Right hindlimb (tissue), 1 donor: ENCODE measurements at places on chromosomes 16 and 17.
A peak's percentile ranks its signal among the peaks of the same experiment; 100 is the strongest.

- peak; percentile 80 for DNase-seq
These were observed 10.4 kb downstream of the HSD11B2 start for GRCh38 chr16:67441271-67441753.

DNA sequence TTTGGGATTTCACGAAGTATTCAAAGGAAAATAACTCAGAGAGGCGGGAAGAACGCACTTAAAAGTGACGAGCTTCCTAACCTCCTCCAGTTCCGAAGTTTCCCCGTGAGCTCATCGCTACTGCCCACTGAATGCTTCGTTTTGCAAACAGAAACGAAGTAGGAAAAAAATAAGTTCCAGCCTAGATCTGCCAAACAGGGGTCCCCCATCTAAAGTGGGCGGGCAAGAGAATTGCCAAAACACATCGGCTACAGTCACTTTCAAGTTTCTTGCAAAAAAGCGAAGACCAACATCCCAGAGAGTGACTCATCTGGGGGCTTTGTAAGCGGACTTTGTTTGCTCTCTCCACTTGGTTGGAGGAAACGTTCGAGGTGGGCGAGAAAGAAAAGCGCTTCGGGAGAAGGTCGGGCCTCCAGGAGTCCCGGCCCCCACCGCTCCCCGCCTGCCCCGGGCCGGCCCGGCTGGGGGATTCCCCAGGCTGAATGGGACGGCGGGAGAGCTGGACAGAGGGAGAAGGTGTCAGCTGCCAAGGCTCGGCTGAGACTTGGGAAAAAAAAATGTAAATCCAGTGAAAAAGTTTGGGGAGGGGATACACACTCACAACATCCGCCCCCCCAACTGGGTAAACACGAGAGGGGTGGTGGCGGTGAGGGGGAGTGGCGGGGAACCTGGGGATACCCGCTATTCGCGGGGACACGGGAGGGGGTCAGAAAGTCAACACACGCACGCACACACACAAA, 1.0 kb downstream of the VEZF1 start:
- DNase-seq: peak; percentile 80

DNA sequence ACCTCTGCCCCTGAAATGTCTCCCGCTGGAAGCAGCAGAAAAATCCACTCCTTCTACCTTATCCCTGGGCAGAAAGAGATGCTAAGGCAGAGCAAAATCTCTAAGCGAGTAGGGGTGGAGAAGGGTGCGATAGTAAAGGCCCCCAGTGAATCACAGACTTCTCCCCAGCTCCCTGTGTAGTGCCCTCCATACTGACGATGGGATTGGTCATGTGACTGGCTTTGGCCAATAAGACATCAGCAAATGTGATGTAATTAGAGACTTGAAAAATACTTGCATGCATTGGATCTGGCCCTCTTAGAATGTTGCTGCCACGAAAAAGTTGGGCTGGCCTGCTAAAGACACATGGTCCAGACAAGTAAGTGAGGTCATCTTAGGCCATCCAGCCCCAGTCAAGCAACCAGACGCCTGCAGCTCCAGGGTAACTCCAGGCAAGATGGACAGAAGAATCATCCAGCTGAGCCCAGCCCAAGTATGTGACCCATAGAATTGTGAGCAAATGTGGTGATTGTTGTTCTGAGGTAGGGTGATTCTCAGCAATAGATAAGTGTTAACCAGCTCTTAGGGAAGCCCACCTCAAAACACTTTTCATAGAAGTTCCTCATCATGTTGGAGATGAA, 36.0 kb downstream of the HASPIN start:
- no peak for DNase-seq

DNA sequence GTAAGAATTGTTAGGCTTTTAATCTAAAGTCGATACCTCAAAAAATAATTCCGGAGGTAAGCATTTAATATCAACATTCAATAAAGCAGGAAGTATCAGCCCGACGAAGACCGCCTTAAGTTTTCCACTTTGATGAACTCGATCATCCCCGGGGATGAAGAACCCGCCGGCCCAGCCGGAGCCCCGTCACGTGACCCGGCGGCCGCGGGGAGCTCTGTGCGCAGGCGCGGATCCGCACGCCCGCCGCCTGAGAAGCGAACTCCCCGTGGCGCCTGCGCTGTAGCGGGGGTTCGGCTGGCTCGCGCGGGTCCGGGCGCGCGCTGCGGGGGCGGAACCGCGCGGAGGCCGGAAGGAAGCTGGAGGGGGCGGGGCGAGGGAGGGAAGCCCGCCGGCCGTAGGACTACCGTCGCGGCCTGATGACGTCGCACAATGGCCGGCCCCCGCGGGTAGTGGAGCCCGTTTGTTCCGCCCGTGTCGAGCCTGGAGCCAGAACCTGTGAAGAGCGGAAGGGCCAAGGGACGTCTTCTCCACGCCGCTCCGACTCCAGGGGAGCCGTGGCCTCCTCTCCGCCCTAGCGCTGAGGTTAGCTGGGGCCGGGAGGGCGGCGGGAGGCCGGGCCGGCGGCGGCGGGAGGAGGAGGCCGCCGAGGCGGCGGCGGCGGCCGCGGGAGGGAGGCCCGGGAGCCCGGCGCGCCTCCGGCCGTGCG, at the start of gene ZC3H18:
TSS of gene ZC3H18 (plus strand) at position 419 of the 706 bp plus-strand sequence. CDS start 6,721 bp downstream, outside the sequence.
- peak; percentile 97 for DNase-seq

DNA sequence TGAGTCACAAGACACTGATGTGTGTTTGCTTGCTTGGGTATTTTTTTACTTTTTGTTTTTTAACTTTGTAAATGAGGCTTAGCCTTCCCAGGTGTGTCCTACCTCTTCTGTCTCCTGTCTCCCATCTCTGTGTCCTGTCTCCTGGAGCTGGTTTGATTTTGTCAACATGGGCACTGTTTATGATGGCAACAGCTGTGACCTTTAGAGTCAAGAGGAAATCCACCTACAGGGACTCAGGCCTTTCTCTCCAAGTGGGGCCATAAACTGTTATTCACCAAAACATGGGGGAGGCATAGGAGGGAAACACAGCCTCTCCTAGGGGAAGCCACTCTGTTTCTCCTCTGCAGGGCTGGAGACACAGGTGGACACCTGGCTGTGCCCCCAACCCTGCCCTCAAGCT, 13.1 kb upstream of the PLCG2 start:
- DNase-seq: no peak

DNA sequence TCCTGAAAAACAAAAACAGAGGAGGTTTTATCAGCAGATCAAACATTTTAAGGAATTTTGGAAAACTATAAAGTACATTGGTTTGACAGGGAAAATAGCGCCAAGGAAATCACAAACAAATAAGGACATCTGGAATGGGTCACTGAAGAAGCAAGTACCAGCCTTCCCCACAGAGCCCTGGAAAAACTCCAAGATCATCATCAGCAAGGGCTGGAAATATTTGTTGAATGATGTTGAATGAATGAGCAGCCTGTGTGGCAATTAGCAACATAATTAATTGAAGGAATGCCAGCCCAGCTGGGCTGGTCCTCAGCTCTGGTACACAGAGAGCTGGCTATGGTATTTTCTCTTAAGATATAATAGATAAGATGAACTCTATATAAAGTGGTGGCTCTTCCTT, 290.4 kb downstream of the HS3ST3A1 start:
- DNase-seq: no peak

DNA sequence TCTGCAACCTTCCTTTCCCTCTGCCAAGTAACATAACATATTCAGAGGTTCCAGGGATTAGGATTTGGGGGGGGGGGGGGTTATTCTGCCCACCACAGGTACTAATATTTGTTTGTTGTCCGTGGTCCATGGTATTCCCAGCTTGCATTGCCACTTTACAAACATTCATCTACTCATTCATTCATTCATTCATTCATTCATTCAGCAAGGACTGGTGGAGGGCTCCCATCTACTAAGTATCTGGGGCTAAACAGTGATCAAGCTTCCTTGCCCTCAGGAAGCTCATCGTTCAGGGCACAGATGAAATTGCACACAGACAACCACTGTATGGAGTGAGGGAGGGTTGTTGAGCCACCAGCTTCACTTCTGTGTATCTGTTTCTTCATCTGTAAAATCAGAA, 45.8 kb upstream of the NDRG4 start:
- DNase-seq: no peak

GRCh38 chr16:72137380-72138063, 34.4 kb downstream of the PMFBP1 start:
- DNase-seq: no peak

DNA sequence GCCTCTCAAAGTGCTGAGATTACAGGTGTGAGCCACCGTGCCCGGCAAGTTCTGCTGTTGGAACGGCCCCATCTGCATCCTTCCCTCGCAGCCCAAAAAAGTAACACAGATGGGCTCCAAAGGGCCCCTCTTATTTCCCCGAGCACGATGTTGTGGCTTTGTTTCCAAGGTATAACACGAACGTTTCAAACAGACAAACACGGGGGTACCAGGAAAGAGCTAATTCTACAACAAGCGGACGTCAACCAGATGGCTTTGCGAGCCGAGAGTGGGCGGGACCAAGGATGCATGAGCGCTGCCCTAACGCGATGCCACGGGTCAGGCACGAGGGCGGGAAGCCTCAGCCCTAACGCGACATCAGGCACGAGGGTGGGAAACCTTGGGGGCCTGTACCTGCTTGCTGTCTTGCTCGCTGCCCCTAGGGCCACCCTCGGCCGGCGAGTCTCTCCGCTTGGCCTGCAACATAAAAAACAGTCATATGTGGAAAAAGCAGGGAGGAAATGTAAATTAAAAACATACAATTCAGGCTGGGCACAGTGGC, 24.2 kb downstream of the UNKL start:
- DNase-seq: no peak

- no peak for DNase-seq
These were observed 7.3 kb downstream of the FLCN start for GRCh38 chr17:17229416-17230384.

GRCh38 chr16:88357317-88358022, 25.3 kb upstream of the ZNF469 start:
- no peak for DNase-seq

- DNase-seq: no peak
These were observed 1.3 kb downstream of the ZNF750 start for GRCh38 chr17:82838386-82839063.

DNA sequence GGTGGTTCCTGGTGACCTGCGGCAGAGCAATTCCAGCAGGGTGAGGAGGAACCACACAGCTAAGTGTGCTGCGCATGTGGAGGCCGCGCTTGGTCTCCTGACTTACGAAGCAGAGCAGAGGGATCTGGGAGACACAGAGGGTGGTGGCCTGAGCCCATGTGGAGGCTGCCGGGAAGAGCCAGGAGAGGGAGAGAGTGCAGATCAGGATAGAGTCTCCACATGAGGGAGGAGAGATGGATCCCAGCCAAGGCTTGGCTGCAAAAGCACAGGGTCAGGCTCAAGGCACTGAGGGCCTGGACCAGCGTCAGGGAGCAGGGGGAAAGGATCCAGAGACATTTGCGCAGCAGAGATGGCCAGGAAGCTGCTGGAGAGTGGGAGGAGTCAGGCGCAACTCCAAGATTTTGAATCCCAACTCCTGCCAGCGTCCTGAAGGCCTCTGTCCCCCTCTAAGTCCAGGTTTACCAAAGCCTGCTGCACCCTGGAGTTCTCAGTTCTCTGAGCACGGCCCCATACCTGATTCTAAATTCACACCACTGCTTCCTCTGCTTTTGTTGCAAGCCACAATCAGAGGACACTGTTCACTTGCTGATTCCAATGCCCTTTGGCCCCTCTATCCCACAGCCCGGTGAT, 11.3 kb upstream of the MLLT6 start:
- DNase-seq: peak; percentile 93

DNA sequence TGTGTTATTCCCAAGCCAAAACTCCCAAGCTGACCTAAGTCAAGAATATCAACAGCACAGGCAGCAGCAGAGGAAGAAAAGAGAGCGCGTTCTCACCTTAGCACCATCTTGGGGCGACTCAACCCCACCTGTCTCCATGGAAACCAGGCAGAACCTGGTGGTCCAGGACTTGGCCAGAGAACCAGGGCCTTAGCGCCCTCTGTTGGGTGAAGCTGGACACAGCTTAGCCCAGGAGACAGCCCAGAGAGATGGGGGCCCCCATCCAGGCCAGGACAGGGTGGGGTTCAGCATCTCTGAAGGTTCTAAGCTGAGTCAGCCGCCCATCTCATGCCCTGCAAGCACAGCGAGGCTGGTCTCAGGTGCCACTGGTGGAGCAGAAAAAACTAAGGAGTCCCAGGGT, 60.1 kb upstream of the TMEM132E start:
- no peak for DNase-seq

GRCh38 chr17:59366040-59366757, 34.7 kb downstream of the YPEL2 start:
- no peak for DNase-seq

DNA sequence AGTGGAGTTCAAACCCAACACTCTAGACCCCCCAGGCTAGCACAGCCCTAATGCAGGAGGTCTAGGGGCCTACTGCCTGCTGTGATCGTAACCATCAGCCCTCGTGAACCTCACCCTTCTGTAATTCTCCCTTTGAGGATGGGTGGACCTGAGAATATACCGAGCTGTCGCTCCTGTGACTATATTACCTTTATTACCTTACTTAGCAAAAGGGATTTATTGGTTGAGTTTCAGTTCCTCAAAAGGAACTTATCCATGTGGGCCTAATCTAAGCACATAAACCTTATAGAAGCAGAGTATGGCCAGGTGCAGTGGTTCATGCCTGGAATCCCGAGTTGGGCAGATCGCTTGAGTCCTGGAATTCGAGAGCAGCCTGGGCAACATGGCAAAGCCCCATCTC, 19.2 kb upstream of the EMP2 start:
- DNase-seq: no peak

GRCh38 chr16:56911771-56912571, 20.0 kb upstream of the HERPUD1 start:
- DNase-seq: peak; percentile 30

DNA sequence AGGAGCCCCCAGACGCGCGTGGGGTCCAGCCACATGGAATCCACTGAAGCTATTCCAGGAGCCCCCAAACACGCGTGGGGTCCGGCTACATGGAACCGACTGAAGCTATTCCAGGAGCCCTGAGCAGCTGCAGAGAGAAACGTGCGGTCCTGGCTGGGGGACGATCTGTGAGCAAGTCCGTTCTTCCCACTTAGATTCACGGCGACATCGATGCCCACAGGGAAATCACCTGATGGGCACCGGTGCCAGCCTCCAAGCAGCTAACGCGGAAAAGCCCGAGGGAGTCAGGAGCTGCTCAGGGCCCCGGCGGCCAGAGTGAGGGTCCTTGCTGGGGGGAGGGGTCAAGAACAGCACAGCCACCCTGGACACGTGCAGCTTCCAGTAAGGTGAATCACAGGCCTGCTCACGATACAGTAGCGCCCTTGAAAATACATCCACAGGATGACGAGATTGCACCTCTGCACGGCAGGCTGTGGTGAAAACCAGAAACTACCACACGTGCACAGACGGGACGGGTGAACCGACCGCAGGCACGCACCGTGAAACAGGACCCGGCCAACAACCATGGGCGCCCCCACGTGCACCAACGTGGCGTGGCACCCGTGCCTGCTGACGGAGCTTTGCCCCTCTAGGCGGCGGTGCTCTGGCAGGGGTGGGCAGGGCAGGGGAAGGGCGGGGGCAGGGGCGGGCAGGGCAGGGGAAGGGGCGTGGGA, 77.7 kb upstream of the GNG13 start:
- peak; percentile 20 for DNase-seq

- DNase-seq: no peak
These were observed 31.2 kb upstream of the ZNF469 start for GRCh38 chr16:88351491-88352101.
